ENCODE measurements at places on chromosomes 2 and 18.

- DNase-seq, result no peak
These were observed 6.7 kb upstream of the IAH1 start for GRCh38 chr2:9467687-9468086.

GRCh38 chr2:20438334-20439192 is 8.3 kb upstream of the RHOB start:
- DNase-seq, result no peak

DNA sequence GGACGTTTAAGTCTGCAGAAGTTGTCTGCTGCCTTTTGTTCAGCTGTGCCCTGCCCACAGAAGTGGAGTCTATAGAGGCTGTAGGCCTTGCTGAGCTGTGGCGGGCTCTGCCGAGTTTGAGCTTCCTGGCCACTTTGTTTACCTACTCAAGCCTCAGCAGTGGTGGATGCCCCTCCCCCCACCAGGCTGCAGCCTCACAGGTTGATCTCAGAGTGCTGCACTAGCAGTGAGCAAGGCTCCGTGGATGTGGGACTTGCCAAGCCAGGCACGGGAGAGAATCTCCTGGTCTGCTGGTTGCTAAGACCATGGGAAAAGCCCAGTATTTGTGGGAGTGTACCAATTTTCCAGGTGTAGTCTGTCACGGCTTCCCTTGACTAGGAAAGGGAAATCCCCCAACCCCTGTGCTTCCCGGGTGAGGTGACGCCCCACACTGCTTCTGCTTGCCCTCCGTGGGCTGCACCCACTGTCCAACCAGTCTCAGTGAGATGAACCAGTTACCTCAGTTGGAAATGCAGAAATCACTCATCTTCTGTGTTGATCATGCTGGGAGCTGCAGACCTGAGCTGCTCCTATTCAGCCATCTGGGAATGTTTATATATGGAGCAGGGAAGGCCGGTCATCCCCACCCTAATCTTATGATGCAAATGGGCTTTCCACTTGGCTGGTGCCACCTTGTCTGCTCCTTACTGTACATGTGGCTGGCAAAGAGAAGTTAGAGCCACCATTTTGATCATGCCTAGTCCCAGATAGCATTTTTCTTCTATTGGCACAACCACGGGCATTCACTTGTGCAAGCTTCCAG is 156.9 kb upstream of the ITGA6 start:
- DNase-seq, result no peak

- no peak for DNase-seq
These were observed 103.1 kb downstream of the SH3BP4 start for GRCh38 chr2:235054919-235055318.

DNA sequence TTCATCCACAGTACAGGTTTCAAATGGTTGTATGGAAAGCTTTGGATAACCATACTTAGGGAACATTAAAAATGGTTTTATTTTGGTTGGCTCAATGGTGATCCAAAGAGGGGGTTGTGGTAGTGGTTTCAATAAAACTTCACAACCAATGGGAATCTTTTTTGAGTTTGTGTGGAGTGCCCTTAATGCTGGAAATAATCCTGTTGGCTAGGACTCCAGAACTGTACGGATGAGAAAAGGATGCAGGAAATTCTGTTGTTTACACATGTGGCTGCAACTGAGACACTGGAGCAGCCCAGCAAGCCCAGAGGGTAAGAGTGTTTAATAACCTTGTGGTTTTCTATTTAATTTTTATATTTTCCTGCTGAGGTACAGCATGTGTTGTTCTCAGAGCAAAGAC is at the start of gene CCDC102B:
TSS of gene CCDC102B (plus strand) at position 210 of the 400 bp plus-strand sequence. CDS start 38,684 bp downstream, outside the sequence.
- DNase-seq, result no peak

GRCh38 chr2:107735201-107735600 is 91.5 kb upstream of the RGPD4 start:
- no peak for DNase-seq

DNA sequence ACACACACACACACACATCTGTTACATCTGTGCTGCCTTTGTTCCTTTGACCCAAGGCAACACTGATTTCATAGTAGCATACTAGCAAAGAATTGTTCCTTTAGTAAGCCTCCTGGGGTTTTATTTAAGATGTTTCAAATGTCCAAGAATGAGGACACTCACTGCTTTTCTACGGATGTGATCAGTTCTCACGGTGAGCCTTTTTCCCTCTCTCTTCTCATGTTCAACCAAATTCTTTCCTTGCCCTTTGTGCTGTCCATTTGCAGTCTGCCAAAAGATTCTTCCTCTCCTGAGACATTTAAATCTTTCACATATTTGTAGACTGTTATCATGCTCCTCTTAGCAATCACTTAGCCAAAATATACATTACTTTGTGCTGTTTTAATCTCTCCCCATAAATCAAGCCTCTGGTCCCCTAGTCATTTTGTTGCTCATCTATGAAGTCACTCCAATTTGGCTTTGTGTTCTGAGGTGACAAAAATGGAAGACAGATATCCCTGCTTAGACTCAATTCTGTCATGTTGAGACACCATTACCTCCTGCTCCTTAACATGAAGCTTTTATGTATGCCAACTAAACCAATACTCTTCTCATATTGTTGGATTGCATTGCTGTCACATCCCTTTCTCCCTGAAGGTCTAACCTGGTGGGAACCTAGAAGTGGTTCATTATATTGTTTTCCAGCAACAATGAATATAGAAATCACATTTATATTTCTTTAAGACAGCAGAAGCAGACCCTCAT is 1605.3 kb upstream of the ACVR2A start:
- no peak for DNase-seq

DNA sequence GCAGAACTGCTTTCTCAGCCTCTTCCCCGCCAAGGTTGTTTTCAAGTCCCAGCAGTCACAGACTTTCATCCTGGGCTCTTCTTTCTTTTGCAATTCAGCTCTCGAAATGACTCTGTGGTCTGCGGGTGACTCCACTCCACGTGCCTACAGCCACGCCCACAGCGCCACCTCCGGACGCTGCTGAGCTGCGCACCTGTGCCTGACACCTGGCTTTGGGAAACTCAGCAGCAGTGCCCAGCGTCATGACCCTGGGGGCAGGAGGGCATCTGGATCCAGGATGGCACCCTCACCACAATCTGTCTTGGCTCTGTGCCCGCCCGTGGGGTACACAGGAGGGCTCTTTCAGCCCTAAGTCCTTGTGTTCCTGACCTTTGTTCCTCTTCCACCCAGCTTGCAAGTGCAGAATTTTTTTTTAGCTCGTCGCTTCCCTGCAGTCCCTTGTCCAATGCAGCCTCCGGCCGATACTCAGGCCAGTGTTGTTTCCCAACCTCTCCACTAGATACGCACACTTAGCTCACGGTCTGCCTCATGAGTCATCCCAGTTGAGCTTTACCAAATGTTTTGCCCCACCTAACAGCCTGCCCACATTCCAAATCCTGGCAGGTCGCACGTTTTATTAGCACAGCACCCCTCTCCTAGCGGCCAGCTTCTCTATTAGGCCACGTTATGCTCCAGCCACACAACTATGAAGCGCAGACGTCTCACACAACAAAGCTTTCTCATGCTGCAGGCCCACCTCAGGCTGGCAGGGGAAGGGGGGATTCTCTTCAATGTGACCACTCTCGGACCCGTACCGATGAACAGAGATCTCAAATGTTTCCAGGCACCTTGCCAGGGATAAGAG is 6.5 kb upstream of the CAPN10 start:
- peak; percentile 74 for DNase-seq

GRCh38 chr2:154242687-154243086 is 371.0 kb downstream of the GALNT13 start:
- no peak for DNase-seq

DNA sequence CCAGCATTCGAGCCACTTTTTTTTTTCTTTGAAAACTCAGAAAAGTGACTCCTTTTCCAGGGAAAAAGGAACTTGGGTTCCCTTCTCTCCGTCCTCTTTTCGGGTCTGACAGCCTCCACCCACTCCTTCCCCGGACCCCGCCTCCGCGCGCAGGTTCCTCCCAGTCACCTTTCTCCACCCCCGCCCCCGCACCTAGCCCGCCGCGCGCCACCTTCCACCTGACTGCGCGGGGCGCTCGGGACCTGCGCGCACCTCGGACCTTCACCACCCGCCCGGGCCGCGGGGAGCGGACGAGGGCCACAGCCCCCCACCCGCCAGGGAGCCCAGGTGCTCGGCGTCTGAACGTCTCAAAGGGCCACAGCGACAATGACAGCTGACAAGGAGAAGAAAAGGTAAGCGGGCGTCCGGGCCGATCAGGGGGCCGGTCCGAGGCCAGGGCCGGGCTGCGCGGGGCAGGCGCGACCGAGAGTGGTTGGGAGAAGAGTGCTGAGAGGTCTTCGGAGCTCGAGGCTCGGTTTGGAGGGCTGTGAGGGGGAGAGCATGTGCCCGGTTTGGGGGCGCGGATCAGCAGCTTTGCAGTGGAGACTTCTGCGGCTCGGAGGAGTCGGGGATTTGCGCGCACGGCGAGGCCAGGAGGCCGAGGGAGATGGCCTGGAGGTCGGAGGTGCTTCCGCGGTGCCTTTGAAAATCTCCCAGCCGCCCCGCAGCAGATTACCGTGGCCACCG is 502 bp downstream of the EPAS1 start:
- DNase-seq, result peak; percentile 59

- no peak for DNase-seq
These were observed 128.3 kb upstream of the ATP5MC3 start for GRCh38 chr2:175309799-175310198.

GRCh38 chr2:2645162-2645855 is 314.2 kb upstream of the MYT1L start:
- no peak for DNase-seq

GRCh38 chr2:59277671-59278070 is 1036.5 kb upstream of the FANCL start:
- no peak for DNase-seq

DNA sequence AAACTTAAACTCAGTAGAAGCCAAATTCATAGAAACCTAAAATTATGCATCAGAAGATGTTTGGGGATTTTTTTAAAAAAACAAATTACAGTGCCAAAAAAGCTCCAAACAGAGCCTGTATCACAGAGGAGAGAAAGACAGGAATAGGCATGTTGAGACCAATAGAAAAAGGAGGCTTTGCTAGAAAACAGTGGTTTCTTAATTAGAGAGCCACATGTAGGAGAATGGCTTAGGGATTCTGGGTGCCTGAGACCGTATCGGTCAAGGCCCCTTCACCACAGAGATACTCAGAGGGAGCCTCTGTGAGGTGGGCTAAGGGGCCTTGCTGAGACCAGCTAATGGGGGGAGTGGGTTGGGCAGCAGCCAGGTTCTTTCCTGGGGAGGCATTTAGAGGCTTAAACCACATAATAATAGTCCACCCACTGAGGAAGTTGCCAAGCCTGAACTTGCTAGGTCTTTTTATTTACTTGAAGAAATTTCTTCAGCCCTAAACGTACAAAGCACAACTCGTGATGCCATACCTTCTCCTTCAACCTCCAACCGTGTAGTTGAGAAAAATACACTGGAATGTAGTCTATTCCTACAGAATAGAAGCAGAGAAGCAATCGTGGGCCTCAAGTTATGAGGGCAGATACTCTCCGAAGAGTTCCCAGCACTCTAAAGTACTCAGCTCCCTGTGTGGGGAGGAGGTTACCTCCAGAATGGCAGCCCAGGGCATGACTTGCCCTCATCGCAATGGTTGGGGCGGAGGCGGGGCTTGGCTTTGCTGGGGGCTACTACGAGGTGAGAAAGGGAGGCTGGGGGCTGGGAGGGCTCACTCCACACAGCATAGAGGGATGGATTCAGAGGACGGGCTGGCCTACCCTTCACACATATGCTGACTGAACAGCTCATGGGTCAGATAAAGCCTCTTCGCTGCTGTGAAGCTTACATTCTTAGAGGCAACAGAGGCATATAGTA is 237.9 kb downstream of the TPGS2 start:
- DNase-seq, result no peak

GRCh38 chr2:33785201-33786106 is 186.4 kb upstream of the FAM98A start:
- DNase-seq, result no peak

DNA sequence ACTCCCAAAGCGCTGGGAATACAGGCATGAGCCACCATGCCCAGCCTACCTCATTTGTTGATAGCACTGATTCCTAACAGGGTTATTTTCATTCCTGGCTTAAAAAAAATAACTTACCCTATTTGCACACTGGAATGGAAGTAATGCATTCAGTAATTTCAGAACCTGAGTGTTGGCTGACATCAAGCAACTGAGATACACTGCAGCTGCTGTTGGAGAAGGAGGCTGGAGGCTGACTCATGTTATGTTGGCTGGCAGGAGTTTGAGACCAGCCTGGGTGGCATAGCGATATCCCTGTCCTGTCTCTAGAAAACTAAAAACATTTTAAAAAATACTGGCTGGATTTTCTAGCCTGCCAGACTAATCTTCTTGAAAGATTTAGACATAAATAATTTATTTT is 385.1 kb upstream of the MEX3C start:
- DNase-seq, result no peak

- no peak for DNase-seq
These were observed 7.5 kb downstream of the RALBP1 start for GRCh38 chr18:9482790-9483189.

DNA sequence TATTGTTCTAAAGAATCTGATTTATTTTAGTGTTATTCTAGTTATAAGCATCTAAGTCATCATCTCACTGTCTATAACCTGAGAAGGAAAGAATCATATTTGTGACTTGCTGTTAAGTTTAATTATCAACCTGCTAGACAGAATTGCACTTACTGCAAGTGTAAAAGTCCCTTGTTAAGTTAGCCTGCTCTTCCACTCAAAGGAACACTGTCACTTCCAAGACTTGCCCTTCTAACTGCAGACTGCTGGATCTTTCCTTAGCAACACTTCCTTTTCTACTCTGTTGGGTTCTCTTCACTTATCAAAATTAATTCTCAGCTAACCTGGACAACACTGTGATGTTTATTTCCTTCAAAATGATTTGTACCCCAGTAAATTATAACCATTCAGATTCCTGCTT is 323.2 kb upstream of the TFPI start:
- DNase-seq, result no peak

- no peak for DNase-seq
These were observed 101.1 kb downstream of the ZBTB7C start for GRCh38 chr18:48308027-48308635.

DNA sequence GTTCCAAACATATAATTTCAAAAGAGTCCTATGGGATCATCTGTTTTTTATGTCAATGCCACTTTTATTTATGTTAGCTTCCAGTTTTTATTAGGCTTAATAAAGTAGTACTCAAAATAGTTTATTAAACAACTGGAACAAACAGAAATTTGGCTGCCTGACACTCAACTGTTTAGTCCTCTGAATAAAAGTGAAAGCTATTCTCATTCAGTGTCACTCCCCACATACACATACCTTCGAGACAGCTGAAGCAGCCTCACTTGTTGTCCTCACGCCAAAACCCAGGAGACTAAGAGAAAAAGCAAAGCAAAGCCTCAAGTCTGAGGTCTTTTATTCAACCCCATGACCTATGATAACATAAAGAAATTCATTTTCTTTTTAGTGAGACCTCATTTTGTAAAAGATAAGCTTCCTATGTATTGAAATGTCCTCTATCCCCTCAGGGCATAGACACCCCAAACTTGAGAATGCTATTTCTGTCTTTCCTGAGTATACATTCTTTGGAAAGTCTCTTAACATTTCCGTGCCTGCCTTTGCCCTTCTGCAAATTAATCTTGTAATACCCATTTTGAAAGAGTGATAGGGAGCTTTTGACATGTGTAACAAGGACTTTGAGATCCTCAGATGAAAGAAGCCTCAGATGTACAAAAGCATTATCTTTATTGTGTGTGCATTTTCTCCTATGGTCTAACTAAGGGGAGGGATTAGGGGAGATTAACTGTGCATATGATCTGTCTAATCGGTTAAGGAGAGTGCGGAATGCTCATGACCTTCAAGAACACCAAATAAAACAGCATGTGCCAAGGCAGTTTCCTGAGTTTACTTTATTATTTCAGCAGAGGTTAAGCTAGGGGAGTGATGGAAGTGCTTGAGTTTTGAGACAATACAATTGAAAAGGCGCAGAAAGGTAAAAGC is 1523.7 kb upstream of the PIK3C3 start:
- no peak for DNase-seq
